ENCODE measurements at places on chromosomes 7 and 10.
A peak's percentile ranks its signal among the peaks of the same experiment; 100 is the strongest.

DNA sequence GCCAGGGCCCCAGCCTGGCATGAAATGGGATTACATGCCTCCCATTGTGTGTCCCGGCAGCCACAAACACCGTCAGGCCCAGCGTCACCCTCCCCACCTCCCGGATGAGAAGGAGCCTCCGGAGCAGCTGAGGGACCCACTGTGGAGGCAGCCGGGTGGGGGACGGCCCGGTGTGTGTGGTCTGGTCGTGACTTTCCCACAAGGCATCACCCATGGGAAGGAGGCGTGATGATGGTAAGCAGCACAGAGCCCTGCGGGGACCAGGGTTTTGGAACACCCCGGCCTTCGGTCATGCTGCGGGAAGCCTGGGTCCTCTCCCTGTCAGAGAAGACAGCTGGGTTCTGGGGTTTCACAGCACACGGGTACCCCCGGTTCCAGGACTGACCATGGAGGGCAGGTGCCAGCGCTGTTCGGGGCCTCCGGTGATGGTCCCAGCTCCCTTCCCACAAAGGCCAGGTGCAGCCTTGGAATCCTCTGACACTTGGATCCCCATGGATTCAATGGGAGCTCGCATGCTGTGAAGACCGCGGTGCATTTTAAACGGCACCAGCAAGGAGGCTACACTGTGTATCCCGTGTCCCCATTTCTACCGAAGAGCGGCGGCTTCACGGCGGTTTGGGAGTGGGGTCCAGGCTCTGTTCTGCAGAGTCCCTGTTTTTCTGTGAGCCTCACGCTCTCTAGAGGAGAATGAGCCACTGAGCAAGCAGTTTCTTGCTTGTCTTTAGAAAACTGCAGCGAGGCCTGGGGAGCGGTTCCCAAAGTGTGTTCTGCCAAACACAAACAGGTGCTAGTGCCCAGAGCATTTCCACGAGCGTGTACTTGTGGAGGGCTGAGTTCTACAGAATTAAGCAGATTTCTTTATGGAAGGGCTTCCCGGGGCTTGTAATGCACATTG lies 336.0 kb downstream of the ADARB2 start:
- DNase-seq: no peak

DNA sequence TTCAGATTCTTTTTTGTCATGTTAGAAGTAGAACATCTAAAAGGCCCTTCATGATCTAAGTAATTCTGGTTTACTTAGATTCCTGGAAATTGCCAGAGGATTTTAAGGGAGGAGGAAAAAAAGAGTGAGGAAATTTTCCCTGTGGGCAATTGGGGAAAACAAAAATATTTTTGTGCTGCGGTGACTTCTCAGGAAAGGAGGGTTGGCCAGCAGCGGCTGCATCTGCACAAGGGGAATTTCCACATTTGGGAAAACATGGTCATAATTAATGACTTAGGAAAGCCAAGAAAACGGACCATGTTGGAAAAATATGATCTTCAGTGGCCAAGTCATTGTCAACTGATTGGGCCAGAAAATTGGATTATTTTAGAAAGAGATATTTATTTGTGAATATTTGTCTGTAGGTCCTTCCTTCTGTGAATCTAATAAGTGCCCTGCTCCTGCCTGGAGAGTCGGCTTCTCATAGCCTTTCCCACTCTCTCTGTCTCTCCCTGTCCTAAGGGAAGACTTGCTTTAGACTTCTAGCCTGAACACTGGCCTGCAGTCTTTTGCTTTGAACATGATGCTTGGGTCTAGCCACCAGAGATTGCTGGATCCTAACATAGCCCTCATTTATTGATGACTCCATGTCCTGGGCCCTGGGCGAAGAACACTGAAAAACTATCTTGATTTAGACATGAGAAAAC lies 124.2 kb upstream of the MKLN1 start:
- DNase-seq: no peak

DNA sequence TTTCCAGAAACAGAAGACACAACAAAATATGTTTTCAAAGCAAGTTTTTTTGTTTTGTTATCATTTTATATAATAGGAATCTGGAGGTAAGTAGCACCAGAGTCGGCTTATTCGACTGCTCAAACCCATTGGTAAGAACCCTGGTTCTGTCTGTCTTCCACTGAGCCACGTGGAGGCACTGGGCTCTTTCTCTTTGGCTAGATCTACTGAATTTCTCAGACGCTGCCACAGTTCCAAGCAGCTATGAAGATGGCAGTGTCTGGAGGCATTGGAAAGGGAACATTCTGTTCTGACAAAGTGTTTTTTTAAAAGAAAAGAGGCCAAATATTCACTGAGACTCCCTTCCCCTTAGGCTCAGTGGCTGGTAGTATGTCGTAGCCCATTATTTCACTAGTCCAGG lies 338.8 kb downstream of the NRG3 start:
- DNase-seq: no peak

DNA sequence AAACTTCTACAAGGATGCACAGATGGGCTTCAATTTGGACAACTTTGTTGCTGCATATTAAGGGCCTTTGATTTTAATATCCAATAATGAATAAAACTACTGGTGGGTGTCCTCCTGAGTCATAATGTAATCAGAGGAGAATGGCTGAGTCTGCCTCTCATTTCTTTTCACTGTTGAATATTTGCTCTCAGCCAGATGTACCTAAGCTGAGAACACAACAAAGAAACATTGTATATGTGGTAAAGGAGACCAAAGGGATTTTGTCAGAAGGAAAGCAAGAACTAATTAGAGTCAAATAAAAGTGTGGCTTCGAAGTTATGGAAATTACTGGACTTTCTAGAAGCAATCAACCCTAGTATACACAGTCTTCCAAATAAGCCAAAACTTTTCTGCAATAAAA lies 131.0 kb upstream of the BET1 start:
- DNase-seq: no peak

DNA sequence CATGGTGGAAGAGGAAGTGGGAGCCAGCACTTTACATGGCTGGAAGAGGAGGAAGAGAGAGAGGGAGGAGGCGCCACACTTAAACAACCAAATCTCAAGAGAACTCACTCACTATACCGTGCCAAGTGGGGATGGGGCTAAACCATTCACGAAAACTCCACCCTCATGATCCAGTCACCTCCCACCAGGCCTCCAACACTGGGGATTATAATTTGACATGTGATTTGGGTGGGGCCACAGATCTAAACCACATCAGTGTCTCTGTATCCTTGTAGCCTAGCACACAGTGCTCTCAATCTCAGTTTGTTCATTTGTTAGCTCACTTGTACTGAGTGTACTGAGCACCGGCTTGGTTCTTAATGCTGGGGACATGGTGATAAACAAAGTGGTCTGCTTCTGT lies 228.3 kb downstream of the BUB3 start:
- DNase-seq: no peak

GRCh38 chr7:157476654-157477549 lies 140.1 kb downstream of the DNAJB6 start:
- DNase-seq: no peak

GRCh38 chr10:32408690-32409089 lies 37.2 kb upstream of the CCDC7 start:
- DNase-seq: no peak

DNA sequence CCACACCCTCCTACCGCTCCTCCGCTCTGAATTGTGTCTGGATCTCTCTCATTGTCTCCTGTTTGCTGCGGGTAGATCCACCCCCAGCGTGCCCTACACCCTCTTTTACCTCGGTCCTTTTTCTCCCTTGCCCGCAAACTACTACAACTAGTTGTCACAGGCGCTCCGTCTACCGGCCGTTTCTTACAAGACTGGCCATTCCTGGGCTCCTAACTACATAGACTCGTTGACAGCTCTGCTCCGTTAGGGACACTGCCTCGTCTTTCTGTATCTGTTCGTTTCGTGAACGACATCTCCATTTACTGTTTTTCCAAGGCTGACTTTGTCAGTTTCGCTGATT lies 786 bp downstream of the TAF3 start:
- peak; percentile 43 for DNase-seq

DNA sequence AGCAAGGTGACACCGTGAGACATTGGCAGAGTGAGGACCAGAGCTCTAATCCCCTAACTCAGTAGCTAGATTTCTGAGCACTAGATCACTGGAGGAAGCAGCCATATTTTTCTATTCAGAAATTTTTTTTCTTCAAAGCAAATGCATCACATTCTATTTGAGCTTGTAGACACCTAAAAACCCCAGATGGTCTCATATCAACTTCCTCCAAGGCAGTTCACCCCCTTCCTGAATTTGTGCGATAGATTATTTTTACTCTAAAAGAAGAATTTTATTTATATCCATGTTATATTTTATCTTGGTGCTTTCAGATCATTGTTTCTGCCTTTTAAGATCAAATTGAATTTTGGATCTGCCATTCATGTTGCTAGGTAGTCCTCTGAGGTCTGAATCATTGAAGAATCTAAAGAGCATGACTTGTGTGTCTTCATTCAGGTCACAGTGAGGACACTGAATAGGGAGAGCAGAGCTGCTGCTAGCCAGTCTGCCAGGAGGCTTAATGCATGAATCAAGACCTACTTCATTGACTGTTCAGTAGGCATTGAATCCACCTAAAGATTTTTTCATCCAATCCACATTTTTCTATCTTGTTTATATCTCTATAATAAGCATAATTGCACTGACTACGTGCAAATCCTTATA lies 92.9 kb upstream of the LRRTM3 start:
- no peak for DNase-seq

DNA sequence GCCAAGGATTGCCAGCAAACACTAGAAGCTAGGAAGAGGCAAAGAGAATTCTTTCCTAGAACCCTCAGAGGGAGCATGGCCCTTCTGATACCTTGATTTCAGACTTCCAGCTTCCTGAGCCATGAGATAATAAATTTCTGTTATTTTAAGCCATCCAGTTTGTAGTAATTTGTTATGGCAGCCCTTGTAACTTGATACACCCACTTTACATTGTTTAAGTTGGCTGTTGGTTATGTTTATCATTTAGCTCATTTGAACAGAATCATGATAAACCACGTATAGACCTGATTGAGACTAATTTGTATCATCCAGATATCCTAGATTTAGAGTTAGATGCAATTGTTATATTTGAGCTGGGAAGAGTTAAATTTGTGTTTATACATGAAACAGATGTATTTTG lies 9.4 kb upstream of the TES start:
- no peak for DNase-seq
